ENCODE measurements at places on chromosomes 1 and 21.

DNA sequence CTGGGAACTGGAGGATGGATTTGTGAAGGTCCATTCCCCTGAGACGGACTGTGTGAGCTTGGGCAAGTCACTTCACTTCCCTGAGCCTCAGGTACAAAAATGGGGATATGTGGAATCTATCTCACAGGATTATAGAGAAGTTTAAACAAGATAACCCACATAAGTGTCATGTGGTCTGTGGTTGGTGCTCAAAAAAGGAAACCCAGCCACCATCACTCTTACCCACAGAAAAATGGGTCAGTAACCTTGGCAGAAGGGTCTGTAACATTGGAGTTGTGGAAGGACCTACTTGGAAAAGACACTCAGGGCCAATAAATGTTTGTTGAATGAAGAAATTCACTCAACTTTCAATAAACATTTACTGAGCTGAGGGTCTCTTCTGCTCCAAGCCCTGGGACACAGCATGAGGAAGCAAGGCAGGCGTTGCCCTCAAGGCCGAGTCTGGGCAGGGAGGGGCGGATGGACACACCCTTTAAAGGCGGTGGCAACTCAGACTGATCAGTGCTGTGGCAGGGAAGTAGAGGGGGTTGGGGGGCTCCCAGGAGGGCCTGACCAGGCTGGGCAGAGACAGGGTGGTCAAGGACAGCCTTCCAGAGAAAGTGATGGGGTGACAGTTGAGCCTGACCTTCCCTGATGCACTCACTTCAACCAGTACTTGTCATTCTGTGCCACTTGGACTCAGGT, 66.7 kb upstream of the ACOT11 start:
- no peak for DNase-seq

GRCh38 chr21:44353191-44353970, at the start of gene TRPM2:
TRPM2 (plus strand) TSS chr21:44353621; CDS start chr21:44353701, 80 bp downstream.
- DNase-seq: peak; percentile 31

DNA sequence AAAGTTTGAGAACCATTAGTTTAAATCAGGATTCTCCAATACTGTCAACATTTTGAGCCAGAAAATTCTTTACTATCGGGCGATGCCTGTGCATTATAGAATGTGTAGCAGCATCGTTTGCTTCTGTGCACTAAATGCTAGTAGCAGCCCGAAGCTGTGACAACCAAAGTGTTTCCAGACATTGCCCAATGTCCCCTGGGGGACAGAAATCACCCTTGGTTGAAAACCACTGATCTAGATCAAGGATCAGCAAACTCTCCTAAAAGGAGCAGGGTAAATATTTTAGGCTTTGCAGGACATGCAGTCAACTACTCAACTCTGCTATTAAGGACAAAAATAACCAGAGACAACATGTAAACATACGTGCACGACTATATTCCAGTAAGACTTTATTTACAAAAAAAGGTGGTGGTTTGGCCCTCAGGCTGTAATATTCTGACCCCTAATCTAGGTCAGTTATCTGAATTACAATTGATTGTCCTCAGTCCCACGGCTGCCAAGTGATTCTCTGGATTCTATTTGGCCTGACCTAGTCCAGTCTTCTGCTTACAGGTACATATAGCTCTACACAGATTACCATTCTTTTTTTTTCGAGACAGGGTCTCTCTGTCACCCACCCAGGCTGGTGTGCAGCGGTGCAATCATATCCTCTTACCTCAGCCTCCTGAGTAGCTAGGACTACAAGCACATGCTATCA, 10.6 kb downstream of the FAF1 start:
- no peak for DNase-seq

GRCh38 chr1:16146279-16147155, 9.4 kb downstream of the EPHA2 start:
- DNase-seq: no peak

All from CD4-positive, alpha-beta T cell treated with Interleukin-15 for 4 hours (primary cell).